ENCODE measurements at places on chromosomes 2 and 18. TPM values are rescaled to one million over a fixed set of nuclear protein-coding genes. Genes with fewer than 3 reads are reported as not detected.

Gene CSRNP3
- total RNA-seq = 6.4 TPM

DNA sequence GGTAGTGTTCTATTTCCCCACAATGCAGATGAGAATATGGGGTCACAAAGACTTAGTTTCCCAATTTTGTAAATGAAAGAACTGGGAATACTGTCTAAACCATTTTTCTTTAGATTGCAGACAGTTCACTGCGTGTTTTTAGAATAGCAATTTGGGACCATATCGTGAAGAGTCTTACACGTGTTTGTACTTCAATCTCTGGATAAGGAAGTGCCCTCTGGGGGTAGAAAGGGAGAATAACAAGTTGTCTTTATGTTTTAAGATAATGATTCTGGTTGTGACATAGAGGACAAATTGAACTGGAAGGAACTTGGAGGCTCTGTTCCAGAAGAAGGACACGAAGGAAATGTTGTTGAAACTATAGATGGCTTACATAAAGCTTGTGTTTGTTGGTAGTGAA lies 457.7 kb downstream of the CBLN2 start:
- no peak for DNase-seq

DNA sequence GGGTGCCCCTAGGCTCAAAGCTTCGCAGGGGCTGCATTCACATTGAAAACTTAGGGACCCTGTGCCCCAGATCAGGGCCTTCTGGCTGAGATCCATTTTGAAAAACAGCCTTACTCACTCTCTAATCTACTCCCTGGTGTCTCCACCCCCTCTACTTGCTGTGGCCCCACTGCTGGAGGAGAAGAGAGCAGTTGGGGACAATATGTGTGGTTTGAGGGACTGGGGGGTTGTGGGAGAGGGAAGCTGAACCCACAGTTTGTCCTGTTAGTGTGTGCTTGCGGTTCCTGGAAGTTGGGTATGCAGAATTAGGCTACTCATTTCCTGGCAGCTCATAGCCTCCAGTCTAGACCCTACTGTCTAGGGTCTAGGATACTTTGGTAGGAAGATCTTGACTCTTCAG lies 211.4 kb downstream of the PRKCE start:
- no peak for DNase-seq

Gene HOXD10
- 4.4 TPM for total RNA-seq

Gene POU3F3
- not detected for total RNA-seq

- DNase-seq = peak; percentile 82
Measured at GRCh38 chr2:10493634-10494281, 45.6 kb upstream of the ODC1 start.

Gene KCNIP3
- 6.2 TPM for total RNA-seq

GRCh38 chr2:95006588-95006987 lies 18.9 kb upstream of the MAL start:
- no peak for DNase-seq

GRCh38 chr2:17879913-17880274 lies 1.4 kb downstream of the KCNS3 start:
- no peak for DNase-seq

GRCh38 chr2:189608795-189609422 lies 28.3 kb upstream of the SLC40A1 start:
- no peak for DNase-seq

Gene MC4R
- total RNA-seq = not detected

Gene NLRC4
- total RNA-seq = 0.65 TPM

GRCh38 chr2:62143696-62144095 lies 52.2 kb upstream of the B3GNT2 start:
- no peak for DNase-seq

DNA sequence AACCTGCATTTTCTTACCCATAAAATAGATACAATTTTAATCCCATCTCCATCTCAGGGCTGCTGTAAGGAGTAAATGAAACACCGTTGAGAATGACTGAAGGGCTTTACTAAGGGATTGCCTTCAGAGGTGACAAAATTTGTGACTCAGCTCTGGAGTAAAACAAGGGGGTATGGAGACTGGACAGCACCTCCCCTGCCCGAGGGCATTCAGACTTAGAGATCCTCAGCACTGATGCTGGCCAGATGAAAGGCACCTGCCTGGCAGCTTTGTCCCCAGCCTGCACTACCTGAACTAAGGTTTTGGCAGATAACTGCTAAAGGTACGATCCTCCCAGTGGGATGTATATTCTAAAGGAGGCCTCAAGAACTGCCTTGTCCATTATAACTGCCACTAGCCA lies 105.9 kb upstream of the STPG4 start:
- DNase-seq = no peak

- DNase-seq = no peak
Measured at GRCh38 chr18:77112747-77113092, 19.9 kb downstream of the MBP start.

DNA sequence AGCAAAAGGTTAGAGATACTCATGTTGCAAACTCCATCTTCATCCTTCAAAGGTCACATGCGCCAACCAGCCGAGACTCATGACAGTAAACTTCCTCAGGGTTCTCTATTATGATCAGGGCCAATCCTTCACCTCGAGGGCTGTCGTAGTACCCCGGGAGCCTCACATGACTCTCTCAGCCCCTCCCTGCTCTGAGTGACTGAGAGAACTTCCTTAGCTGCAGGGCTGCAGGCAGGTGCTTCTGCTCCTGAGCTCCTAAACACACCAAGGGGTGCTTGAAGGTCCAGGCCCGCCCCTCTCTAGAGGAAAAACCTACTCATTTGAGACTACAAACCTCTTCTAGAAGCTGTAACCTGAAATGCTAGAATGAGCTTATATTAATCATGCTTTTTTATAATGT lies 48.2 kb downstream of the LONRF2 start:
- no peak for DNase-seq

- DNase-seq = no peak
Measured at GRCh38 chr2:17733599-17733998, 20.0 kb downstream of the SMC6 start.

Gene PROKR1
- total RNA-seq = not detected

DNA sequence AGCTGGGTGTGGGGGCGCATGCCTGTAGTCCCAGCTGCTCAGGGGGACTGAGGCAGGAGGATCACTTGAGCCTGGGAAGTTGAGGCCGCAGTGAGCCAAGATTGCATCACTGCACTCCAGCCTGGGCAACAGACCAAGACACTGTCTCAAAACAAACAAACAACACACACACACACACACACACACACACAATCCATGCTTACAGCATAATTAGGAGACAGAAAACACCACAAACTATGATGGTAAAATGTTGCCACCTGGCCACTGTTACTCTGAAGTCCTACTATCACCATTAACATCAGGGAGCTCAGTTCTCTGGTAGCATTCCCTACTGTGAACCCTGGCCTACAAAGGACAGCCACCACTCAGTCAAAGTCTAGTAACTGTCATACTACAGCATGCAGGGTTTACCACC lies 18.3 kb downstream of the DNPEP start:
- no peak for DNase-seq

DNA sequence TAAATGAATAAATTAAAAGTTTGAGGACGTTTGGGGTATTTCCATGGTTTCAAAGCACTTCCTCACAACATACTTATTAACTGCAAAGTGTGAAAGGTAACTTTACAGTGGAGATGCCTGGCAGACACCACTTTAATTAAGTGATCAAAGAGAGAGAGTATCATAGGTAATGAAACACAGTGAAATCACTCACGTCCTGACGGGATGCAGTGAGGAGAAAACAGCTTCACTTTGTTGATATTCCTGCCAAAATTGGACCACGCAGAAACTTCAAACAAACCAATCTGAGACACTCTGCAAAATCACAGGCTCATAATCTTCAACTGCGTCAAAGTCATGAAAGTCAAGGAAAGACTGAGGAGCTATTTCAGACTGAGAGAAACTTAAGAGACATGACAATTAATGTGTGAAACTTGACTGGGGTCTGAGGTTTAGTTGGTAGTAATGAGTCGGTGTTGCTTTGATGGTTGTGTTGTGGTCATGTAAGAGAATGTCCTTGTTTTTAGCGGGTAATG lies 66.0 kb upstream of the ITGB6 start:
- no peak for DNase-seq

- no peak for DNase-seq
Measured at GRCh38 chr2:54968561-54969218, 81.6 kb downstream of the RTN4 start.

Gene THOC1
- 47.8 TPM for total RNA-seq

DNA sequence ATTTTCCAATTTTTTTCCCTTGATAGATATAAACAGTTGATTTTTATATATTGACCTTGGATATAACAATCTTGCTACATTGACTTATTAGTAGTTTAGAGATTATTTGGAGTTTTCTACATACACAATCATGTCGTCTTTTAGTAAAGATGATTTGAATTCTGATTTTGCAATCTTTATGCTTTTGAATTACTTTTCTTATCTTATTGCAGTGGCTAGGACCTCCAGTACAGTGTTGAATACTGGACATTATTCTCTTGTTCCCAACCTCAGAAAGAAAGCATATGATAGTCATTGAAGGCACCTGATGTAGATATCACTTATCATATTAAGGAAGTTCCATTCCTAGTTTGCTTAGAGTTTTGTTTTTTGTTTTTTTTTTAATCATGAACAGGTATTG lies 90.2 kb downstream of the RAB3GAP1 start:
- DNase-seq = no peak

Gene SLC16A14
- 9.2 TPM for total RNA-seq

- DNase-seq = no peak
Measured at GRCh38 chr2:150619607-150620330, 132.3 kb upstream of the RND3 start.

Gene UGT1A3
- 20.8 TPM for total RNA-seq

DNA sequence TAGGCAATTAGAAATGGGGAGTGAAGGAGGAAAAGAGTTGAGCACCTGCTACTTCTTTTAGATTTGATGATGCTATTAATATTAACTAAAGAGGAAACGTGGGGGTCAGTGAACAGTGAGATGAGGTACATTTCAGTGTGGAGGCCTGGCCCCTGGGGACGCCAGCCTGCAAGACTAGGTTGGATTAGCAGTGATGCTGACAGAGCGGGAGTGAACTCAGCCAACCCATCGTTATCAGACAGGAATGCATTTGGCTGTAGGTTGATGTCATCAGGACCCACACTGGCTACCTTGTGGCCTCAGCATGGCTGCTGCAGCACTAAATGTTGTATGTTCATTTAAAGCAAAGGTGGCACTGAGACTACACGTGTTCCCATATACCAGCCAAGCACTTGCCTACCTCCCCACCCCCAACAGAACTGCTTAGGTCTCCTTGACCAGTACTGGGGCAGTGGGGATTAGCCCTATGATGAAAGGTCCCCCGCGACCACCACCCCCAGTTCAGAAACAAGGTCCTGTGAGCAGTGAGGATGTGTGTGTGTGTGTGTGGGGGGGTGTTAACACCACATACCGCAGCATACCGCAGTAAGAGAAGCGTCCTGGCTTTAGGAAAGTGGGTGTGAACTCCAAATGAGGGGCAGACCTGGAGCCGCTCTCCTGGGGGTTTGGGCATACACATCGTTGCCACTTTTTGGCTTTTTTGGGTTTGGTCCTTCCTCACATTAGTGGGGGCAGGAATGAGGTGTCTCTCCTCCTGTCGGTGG lies 26.0 kb downstream of the DGKD start:
- no peak for DNase-seq

DNA sequence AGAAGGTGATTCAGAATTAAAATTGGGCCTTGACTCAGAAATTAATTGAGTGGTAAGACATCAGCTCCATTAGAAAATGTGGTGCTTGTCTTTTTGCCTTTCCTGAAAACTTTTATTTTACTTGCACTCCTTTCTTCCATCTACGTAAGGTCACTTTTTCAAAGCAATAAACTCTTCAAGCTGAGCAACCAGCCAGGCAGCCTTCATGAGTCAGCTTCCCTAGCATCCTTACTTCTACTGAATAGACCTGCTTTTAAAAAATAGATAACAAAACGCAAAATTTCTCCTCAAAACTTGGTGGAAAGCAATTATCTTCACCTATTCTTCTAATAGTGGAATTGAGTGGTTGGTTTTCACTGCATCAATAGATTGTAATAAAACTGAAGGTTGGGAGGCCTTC lies 504.2 kb downstream of the ARHGAP15 start:
- no peak for DNase-seq

DNA sequence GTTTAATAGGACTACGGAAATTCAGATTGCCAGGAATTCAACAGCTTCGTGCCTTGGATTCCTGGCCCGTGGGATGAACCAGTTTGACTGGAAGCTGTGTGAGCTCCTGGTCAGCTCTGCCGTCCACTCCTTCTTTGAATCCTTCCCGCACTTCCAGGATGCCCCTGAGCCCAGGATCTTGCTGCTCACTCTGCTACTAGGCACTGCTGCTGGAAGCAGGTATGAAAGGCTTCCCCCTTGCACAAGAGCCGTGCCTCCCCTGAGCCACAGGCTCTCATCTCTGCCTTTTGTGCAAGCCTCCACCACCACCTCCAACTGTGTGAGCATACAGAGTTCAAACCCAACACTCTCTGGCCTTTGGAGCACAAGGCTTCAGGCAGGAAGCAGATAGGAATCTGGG lies 34.9 kb downstream of the EN1 start:
- no peak for DNase-seq

DNA sequence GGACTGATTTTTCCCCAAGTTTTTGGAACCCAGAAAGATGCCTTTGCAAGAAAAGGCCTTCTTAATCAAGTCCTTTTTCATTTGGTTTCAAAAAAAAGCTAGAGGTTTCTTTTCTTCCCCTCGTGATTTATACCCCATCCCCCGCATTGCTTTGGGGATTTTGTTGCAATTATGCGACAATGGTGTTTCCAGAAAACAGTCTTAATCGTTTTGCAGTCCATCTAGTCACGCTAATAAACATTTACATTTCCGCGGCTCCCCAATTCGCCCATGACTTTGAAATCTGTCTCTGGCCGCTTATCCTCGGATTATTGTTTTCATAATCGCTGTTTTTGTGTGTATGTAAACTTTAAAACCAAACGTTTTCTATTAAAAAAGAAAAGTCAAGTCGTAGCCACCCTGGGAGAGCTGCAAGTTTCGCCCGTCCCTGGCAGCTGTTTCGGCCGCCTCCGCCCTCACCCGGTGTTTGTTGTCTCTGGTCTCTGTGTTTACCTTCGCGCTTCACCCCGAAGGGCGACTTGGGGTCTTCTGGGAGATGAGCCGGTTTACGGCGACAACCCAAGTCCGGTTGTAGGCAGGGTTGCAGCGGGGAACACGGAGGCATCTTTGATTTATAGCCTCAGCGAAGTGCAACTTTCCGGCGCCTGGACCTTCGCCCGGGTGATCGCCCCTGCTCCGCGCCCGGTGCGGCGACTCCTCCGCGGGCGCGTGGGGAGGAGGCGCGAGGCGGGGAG lies 667 bp downstream of the SP9 start:
- DNase-seq = no peak

Gene FTCDNL1
- total RNA-seq = 1.5 TPM

GRCh38 chr18:69659142-69659651 lies 258.5 kb downstream of the DOK6 start:
- no peak for DNase-seq

DNA sequence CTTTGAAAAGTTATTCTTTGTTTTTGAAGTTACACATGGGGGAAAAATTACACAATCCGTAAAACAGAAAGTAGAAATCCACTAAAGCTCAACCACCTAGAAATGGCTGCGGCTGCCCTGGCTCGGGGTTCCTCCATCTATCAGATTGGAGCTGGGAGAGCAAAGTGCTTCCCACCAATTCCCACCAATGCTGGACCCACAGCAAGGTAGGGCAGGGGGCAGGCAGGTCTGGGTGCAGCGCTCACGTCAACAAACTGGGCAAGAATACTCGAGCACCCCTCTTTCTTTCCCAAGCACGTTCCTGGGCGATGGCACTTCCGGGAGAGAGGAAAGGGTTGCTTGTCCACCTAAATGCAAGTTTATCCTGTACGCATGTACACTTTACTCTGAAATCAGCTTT lies 217.6 kb downstream of the NDUFA10 start:
- DNase-seq = peak; percentile 35

Gene FBXO48
- total RNA-seq = 0.96 TPM

Gene DES
- 1,211 TPM for total RNA-seq

Gene HK2
- total RNA-seq = 62.8 TPM

Gene ABCB11
- total RNA-seq = 0.18 TPM
